ENCODE measurements at places on chromosomes 13 and 19. TPM values are rescaled to one million over a fixed set of nuclear protein-coding genes. Genes with fewer than 3 reads are reported as not detected.

The PSG4 gene
- total RNA-seq, result 0.98 TPM

The FUT3 gene
- total RNA-seq, result not detected

DNA sequence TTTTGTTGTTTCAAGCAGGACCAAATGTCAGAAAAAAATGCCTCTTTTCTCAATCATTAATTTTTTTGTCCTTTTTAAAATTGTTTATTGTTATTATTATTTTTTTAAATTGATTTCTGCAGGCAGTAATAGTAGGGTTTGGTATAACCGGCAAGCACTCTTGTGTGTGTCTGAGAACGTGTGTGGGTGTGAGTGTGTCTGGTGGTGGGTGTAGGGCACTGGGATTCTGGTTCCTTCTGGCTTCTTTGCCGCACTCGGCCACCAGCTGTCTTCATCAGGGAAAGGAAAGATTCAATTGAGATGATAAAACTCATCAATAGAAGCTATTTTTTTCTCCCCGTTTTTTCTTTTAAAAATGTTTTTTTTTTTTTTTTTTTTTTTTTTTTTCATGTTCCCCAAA, 56.4 kb downstream of the IER2 start:
- DNase-seq, result peak; percentile 5

- DNase-seq, result no peak
Measured at GRCh38 chr19:14407605-14408484, 11.3 kb downstream of the DDX39A start.

GRCh38 chr19:14006766-14007562, 844 bp upstream of the RFX1 start:
- DNase-seq, result no peak

The OLFM2 gene
- not detected for total RNA-seq

- no peak for DNase-seq
Measured at GRCh38 chr13:36086117-36086516, 45.1 kb downstream of the DCLK1 start.

The KLK12 gene
- not detected for total RNA-seq

DNA sequence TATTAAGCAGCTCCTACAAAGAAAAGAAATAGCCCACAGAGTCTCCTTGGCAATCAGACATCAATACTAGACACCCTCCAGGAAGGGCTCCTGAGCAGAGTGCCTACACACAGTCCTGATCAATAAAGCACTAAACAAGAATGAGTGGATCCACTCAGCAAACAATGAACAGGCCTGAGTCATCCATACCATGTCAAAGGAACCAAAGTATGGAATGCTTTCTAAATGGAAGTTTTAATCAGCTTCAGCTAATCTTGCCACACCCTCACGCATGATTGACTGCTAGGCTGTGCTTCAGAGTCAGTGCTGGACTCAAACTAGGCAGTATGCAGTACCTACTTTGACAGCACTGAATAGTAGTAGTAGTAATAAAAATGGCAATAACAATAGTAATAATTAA, 392.7 kb upstream of the HTR2A start:
- DNase-seq, result no peak

GRCh38 chr19:54307389-54308020, 5.5 kb downstream of the LILRA5 start:
- DNase-seq, result no peak
